ENCODE measurements at places on chromosomes 7 and 10.

- ATAC-seq, result no peak
Measured at GRCh38 chr7:85125651-85126131, 61.2 kb downstream of the SEMA3D start.

DNA sequence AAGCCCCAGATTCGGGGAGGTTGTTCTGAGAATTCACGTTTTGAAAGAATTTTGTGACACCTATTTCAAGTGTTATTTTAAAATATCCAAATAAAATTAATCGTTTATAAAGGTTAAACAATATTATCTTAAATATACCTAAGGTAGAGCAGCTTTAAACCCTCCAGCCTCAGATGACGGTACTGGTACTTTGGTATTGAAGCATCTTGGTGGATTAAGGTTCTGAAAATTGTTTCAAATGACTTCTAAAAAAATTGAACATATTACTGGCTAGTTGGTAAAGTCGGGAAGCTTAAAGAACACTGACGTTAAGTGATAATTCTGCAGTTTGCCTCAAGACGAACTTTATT, 392 bp upstream of the HUS1 start:
- no peak for ATAC-seq

GRCh38 chr10:88343761-88344484, 239.2 kb downstream of the RNLS start:
- no peak for ATAC-seq

GRCh38 chr7:95539426-95539825, 53.7 kb downstream of the ASB4 start:
- ATAC-seq, result no peak

DNA sequence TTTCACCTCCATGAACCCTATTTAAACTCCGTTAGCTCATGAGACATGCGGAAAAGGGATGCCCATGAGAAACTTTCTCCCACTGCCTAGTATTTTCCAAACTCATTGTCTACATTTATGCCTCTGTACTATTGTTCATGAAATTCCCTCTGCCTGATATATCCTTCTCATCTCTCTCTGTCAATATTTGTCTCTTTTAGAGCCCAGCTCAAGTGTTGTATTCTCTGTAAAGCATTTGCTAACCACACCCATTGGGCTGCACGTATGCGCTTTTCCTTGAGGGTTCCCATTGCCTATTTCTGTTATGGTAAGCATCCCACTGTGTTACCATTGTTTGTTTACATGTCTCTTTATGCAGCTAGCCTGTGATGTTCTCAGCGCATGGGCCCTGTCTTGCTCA, 211.4 kb downstream of the MDFIC start:
- no peak for ATAC-seq

- no peak for ATAC-seq
Measured at GRCh38 chr10:99345350-99345749, 16.2 kb downstream of the CNNM1 start.

DNA sequence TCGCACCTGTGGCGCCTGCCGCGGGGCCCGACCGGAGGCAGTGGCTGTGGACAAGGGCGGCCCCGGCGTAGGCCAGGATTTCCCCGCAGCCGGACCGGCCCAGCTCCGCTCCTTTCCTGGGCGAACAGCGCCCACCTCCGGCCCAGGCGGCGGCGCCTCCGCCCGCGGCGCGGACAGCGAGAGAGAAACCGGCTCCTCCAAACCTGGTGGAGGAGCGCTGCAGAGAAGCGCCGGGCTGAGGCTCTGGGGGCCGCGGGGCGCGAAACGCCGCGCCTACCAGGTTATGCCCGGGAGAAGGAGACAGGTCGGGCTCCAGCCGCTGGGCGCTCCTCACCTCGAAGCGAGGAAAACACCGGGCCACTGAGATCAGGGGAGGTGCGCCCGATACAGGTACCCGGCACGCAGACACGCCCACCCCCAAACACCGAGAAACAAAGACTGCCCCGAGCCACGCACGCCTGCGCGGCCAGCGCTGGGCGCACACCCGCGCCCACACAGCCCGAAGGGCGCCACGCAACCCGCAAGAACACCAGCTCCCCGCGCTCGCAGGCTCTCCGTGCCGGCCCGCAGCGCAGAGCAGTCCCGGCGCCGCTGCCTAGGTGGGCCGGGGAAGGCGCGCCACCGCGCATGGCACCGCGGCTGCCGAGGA, 3.3 kb downstream of the GRID1 start:
- peak; percentile 59 for ATAC-seq

- peak; percentile 98 for ATAC-seq
Measured at GRCh38 chr7:112770051-112770450, 20.1 kb downstream of the TMEM168 start.

Data from esophagus mucosa (tissue), 1 donor.